Fibroblast of lung (primary cell): ENCODE measurements at places on chromosomes 5 and 9. TPM values are rescaled to one million over a fixed set of nuclear protein-coding genes. Genes with fewer than 3 reads are reported as not detected.

The GHR gene
- total RNA-seq: 2.3 and 5.4 TPM in 2 replicates

The OR1J4 gene
- total RNA-seq: not detected in 2 replicates

The UBTD2 gene
- total RNA-seq: 24.9 and 26.7 TPM in 2 replicates

The MLANA gene
- not detected in 2 replicates for total RNA-seq

The SLC36A2 gene
- not detected in 2 replicates for total RNA-seq

The LHFPL2 gene
- 38.8 and 51.4 TPM in 2 replicates for total RNA-seq

The SPATA31E1 gene
- not detected in 2 replicates for total RNA-seq

The AIF1L gene
- total RNA-seq: 0.51 and 3.3 TPM in 2 replicates

- no peak for DNase-seq
Observed at GRCh38 chr9:107813287-107813686, 323.7 kb upstream of the KLF4 start.

DNA sequence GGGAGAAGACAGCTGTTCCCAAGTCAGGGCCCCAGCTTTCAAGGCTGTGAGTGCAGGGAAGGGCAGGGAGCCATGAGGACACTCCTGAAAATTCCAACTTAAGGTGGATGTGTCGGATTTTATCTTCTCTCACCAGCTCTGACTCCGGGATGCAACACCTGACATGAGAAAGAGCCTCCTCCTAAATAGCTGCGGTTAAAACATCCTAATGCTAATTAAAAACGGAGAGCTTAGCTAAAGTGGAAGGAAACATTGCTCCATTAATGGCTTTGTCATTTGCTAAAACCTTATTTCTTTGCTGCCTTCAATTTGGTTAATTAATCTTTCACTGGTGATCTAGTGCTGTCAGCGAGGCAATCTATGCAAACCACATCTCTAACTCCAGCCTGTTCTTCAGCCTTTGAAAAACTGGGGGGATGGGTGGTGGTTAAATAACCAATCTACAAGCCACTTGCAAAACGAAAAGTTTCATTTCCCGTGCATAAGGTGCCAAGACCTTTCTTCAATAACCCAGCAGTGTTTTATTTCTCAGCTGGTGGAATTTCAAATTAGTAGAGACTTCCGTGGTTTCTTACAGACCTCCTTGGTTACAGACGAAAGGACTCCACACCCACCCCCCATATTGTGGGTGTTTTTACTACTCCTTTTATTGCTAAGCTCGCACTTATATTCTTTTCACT lies 379.6 kb downstream of the MLLT3 start:
- no peak for DNase-seq

- no peak for DNase-seq
Observed at GRCh38 chr9:37675661-37676060, 24.9 kb downstream of the FRMPD1 start.

- DNase-seq: peak; percentile 78
Observed at GRCh38 chr5:31944684-31945445, 229.3 kb downstream of the GOLPH3 start.

DNA sequence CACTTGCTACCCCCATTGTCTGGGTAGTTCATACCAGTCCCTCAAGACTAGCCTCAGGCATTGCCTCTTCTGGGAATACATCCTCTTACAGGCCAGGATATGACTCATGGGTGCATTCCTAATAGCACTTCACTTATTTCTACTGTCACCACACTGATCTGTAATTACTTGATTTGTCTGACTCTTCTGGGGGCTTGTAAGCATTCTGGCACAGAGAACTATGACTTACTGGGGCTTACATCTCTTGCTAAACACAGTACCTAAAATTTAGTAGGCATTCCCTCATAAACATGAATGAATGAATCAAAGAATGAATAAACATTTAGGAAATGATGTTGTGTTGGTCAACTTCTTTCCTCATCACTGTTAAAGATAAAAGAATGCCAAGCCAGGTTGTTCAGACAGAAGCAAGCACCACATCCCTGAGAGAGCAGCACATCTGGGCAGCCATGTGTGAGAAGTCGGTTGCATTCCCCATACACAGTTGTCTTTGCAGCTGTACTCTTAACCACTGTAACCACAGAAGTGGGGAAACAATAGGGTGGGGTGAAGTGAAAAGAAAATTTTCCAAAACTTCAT lies 27.6 kb downstream of the IL7R start:
- DNase-seq: peak; percentile 76

DNA sequence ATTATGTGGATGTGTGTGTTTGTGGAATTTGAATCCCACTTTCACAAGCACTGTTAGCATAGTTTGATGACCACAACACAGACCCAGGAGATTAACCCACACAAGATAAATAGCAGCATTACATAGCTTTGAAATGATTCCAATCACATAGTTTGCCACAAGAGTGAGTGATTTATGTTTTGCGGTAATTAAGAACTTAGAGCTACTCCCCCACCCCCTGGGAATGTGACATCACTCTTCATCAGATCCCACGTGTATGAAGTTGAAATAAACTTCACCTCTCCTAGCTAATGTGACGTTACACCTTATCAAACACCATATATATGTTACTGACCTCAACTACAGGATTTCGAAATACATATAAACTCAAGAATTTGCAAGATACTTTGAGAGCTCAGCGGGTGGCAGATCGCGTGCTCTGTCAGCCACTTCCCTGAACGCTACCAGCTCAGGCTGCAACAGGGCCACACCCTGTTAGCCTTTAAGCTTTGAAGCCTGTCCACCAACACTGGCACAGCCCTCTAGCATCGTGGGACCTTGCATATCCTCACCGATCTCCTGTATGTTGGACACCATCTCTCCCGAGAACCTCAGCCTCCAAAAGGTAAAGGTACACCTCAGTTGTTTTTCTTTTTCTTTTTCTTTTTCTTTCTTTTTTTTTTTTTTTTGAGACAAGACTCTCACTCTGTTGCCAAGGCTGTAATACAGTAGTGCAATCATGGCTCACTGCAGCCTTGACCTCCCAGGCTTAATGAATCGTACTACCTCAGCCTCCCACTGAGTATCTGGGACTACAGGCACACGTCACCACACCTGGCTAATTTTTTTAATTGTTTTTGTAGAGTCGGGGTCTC lies 1.7 kb upstream of the AGTPBP1 start:
- peak; percentile 80 for DNase-seq

DNA sequence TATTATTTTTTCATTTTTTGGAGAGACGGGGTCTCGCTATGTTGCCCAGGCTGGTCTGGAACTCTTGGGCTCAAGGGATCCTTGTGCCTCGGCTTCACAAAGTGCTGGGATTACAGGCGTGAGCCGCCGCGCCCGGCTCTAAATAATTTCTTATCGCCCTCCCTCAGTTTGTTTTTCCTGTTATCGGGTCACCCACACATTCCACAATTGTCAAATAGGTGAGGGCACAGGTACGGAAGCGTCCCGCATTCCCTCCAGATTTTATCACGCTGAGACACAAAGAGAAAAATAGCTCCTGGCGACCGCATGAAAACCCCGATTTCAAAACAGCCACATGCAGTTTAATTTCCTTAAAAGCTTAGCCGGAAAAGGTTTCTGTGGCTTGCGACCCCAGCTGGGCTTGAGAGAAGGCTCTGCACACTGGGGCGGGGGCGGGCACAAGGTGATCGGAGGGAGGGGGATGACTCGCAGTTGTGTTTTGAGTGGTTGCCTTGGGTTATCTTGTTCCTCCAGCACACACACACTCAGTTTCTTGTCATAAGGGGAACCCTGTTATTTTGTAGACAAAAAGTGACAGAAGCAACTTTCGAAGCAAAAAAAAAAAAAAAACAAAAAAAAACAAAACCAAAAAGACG lies 717 bp upstream of the IQGAP2 start:
- peak; percentile 10 for DNase-seq

- no peak for DNase-seq
Observed at GRCh38 chr5:175711472-175712312, 53.8 kb downstream of the HRH2 start.

GRCh38 chr5:99900302-99900852 lies 634.8 kb upstream of the FAM174A start:
- peak; percentile 65 for DNase-seq

GRCh38 chr5:6868171-6868570 lies 154.9 kb downstream of the TENT4A start:
- DNase-seq: no peak

GRCh38 chr5:130720355-130720754 lies 444.7 kb downstream of the HINT1 start:
- peak; percentile 41 for DNase-seq

- DNase-seq: no peak
Observed at GRCh38 chr5:76494201-76494600, 91.1 kb downstream of the IQGAP2 start.

- peak; percentile 67 for DNase-seq
Observed at GRCh38 chr9:120710110-120710981, 3.9 kb downstream of the MEGF9 start.

DNA sequence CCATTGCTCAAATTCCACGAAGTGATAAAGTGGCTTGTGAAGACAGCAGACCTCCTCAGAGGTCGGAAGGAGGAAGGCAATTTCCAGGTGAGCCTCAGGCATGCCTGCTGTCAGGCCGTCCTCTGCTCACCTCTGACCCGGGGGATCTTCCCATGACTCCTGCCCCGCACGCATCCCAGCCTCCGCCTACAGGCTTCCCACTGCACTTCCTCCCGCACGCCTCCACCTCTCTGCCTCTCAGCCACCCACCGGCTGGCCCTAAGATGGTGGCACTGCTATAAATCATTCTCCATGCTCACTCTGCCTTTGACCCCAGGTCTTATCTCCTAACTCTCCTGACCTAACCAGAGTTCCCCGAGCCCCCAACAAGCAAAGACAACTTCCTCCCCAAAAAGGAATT lies 49.4 kb upstream of the DNAH5 start:
- no peak for DNase-seq

DNA sequence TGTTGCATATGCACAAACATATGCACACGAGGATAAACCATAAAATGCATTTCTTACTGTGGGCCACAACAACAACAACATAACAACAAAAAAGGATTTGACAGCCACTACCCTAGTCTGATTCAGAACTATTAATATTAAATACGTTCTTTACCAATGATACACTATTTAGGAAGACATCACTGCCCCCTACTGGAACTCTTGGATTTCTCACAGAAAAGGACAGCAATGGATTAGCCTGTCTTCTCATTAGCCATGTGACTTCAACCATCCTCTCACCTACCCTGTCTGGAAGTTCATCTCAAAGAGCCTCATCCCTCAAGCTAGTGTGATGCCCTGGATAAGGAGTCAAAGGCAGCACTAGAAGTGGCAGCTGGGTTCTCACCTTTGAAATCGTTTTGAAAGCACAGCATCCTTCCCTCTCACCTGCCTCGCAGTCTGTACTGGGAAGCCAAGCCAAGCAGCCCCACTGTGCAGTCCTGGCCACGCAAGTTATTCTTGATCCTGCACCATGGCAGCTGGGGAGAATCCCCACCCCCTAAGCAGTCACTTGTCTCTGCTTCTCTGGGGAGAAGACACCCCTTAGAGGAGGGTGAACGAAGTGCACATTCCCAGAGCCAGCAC lies 64.6 kb downstream of the SH3TC2 start:
- peak; percentile 50 for DNase-seq

DNA sequence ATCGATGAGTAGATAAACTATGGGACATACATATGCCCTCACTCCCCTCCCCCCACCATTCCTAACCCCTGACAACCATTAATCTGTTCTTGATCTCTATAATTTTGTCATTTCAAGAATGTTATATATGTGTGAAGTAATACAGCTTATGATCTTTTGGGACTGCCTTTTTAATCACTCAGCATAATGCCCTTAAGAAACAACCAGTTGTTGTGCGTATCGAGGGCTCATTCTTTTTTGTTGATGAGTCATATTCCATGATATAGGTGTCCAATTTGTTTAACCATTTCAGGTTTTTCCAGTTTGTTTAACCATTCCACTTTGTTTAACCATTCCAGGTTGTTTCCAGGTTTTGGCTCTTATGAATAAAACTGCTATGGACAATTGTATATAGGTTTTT lies 75.6 kb downstream of the ARHGEF28 start:
- peak; percentile 18 for DNase-seq

- peak; percentile 68 for DNase-seq
Observed at GRCh38 chr5:53298841-53299240, 181.6 kb upstream of the FST start.

DNA sequence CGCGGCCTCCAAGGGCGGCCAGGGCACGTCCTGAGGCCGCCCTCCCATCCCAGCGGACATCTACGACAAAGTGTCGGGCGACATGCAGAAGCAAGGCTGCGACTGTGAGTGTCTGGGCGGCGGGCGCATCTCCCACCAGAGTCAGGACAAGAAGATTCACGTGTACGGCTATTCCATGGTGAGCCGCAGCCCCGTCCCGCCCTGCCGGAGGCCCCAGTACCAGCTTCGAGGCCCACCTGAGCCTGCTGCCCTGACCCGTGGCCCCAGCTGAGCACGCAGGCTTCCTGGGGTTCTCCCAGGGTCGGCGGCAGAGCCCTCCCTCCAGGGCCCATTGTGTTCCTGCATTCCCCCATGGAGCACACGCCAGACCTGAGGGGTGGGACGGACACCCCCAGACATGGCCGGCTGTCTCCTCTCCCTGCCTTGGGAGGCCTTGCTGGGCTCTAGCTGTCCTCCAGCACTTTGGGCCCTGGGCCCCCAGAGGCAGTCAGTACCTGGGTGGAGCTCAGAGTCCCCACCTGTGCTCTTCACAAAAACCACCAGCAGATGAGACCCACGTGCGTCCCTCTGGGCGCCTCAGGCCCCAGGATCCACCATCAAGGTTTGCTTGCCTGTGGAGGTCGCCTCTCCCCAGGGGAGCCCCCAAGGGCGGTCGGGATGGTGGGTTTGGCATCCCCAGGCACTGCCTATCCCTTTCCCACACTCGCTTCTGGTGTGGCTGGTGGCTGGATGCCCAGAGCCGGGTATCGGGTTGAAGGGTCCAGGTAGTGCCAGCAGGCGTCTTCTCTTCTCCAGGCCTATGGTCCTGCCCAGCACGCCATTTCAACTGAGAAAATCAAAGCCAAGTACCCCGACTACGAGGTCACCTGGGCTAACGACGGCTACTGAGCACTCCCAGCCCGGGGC lies 1.0 kb downstream of the PHPT1 start:
- no peak for DNase-seq

GRCh38 chr5:1840741-1841521 lies 39.7 kb downstream of the NDUFS6 start:
- no peak for DNase-seq

DNA sequence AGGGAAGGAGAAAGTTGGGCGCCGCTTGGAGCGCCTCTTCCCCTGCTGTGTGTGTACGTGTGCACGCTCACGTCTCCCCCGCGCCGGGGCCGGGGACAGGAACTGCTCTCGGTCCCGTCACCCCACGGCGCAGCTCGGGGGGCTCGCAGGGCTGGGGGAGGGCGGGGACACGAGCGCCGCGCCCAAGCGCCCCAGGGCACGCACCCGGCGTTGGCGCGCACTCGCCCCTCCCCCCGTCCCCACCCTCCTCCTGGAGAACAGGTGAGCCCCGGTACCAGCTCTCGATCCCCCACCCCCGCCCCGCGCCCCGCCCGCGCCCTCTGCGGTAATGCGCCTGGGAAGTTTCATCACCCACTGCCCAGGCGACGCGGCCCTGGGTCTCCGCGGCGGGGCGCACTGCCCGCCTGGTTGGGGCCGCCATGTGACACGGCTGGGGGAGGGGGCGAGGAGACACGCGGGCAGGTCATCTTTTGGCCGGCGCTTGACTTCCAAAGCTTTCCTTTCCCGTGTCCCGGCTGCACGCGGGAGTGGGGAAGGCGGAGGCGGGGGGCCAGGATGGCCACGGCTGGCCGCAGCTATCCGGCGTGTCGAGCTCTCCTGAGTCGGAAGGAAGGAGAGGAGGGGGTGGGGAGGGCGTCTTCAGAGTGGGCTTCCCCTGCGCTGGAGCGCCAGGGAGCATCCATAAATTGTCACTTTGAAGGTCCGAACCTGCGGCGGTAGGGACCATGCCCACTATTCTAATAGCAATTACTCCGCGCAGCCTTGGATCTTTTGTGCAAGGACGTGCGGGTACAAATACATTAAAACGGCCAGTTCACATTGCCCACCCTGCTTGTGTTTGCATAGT lies 1.5 kb upstream of the STC2 start:
- no peak for DNase-seq
